ENCODE measurements at places on chromosomes 3 and 15.

DNA sequence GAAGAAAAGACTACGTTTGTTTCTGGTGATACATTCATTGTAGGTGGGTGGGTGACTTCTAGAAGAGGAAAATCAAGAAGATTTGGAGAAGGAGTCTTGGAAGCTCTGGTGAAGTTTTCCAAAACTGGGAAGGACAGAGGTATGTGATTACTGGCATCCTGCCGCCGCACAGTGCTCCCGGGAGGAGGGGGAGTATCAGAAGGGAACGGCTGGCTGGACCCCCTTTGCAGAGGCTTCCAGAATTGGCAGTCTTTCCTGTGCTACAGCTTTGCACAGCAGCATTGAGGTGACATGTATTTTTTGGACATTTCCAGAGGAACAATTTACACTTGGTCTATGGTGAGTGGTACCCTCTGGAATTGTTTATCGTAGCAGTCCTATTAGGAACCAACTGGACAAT lies 75.7 kb upstream of the EOMES start:
- no peak for DNase-seq

GRCh38 chr3:96776818-96777217 lies 37.6 kb upstream of the EPHA6 start:
- no peak for DNase-seq

- DNase-seq = peak; percentile 29
These were observed 17.4 kb downstream of the CSPG4 start for GRCh38 chr15:75695220-75695619.

DNA sequence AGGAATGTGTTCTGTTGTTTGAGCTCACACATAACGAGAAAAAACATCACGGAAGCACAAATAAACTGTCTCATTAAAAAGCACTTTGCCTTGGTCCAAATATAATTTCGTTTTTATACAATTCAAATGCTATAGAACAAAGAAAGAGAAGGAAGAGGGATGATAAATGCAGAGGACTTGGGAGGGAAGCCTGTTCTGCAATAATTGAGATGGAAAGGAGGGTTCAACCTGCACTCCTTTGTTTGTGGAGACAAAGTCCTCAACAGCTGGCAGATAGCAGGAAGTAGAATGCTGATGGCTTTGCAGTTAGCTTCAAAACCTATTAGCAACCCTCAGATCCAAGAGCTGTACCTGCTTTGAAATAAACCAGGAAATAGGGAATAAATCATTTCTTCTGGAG lies 1010.8 kb downstream of the FHIT start:
- no peak for DNase-seq
